Erythroblast (primary cell): ENCODE measurements at places on chromosomes 1 and 21.

GRCh38 chr1:21864730-21865129 is 52.7 kb downstream of the LDLRAD2 start:
- no peak for DNase-seq

GRCh38 chr1:54546651-54547401 is 1.2 kb upstream of the ACOT11 start:
- peak; percentile 26 for DNase-seq

DNA sequence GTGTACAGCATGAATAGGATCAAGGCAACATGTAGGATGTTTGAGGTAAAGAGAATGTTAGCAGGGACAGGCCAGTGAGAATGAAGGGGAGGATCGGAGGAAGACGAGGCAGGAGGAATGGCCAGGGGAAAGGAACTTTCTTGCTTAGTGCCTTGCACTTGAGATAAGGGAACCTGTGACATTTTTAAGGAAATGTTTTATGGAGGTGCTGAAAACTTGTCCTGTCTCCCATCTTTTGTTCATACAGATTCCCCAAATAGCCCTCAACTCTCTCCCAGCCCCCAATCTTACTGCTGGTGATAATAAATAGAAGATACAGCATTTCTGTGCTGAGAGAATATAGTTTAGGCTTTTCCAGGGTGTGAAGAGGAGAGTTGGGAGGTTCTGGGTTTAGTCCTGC is 13.6 kb downstream of the ATP8B2 start:
- DNase-seq: no peak

DNA sequence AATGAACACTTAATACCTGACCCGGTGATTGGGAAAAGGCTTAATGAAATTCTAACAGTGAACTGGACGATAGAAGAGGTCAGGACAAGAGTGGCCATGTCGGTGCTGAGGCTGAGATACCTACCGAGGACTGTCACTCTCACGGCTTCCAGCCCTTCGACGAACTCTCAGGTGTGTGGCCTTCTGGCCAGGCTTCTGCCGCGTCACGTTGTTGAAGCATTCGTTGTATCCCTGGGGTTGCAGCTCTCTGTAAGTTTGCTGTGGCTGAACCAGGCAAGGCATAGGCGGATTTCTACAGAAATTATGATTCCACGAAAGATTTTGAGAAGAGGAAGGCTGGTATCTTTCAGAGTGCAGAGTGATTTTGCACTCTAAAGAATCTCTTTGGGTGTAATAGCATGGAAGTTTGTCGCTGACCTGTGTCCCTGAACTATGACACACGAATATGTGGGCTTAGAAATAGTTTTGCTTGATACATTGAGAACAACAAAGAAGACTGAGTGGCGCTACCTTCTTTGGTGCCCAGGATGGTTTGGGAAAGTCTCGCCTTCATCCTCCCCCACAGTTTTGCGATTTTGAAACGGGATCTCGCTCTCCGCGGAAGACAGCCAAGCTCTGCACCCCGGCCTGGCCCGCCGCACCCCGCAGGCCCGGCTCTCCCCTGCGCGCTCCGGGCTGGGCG is 403 bp upstream of the EPHX4 start:
- no peak for DNase-seq

GRCh38 chr1:64129701-64130100 is 73.7 kb upstream of the UBE2U start:
- no peak for DNase-seq

DNA sequence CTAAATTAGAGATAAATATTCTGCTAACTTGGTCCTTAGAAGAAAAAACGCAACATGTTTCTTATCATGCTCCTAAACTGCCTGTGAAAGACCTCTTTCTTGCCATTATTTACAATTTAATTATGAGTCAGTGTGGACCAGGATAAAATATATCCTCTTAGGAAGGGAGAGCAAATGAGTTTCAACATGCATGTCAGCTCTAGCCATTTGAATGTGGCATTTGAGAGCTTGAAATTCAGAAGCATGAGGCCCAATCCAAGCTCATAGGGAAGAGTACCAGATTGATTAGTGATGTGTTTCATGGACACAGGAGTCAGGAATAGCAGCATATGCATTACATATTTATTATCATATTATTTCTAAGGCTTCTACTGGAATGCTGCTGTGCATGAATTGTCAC is 39.3 kb downstream of the TBX15 start:
- no peak for DNase-seq

GRCh38 chr1:70906800-70907199 is 140.8 kb downstream of the PTGER3 start:
- DNase-seq: no peak
